SJCRH30 (cell line): ENCODE measurements at places on chromosomes 5 and 9. TPM values are rescaled to one million over a fixed set of nuclear protein-coding genes. Genes with fewer than 3 reads are reported as not detected.

The RORB gene
- not detected in 2 replicates for total RNA-seq

The TIGD6 gene
- total RNA-seq = 3.7 and 3.8 TPM in 2 replicates

The ABCA1 gene
- 0.03 and 0.04 TPM in 2 replicates for total RNA-seq

The LCN9 gene
- total RNA-seq = not detected in 2 replicates

The INSL6 gene
- total RNA-seq = not detected in 2 replicates

The MED27 gene
- total RNA-seq = 45.3 and 50.7 TPM in 2 replicates

The OR1Q1 gene
- not detected in 2 replicates for total RNA-seq

The AQP7 gene
- 0.05 and 0.32 TPM in 2 replicates for total RNA-seq

The C9orf50 gene
- not detected in 2 replicates for total RNA-seq

The C8G gene
- not detected in 2 replicates for total RNA-seq

The ITGA2 gene
- total RNA-seq = 0.15 and 0.26 TPM in 2 replicates

The ZDHHC11B gene
- total RNA-seq = 0.22 TPM in 1 of 2 replicates, not detected in the other

The GPSM1 gene
- 52.5 and 57.2 TPM in 2 replicates for total RNA-seq

The ELAVL2 gene
- total RNA-seq = 29.1 and 29.2 TPM in 2 replicates

The CDKN2B-AS1 gene
- 8.4 TPM in 2 replicates for total RNA-seq

The SLC25A2 gene
- total RNA-seq = 0.08 TPM in 1 of 2 replicates, not detected in the other

The OSMR gene
- 0.03 and 0.14 TPM in 2 replicates for total RNA-seq

The ATP10B gene
- total RNA-seq = not detected in 2 replicates

The CARD9 gene
- 8.8 and 11.8 TPM in 2 replicates for total RNA-seq

The S1PR3 gene
- not detected in 2 replicates for total RNA-seq
